Activated naive CD8-positive, alpha-beta T cell treated with anti-CD3 and anti-CD28 coated beads, Interleukin-2, amount 10 ng/mL, durations not matched to agents 7 days and 5 days (primary cell): ENCODE measurements at places on chromosomes 6 and 20. TPM values are rescaled to one million over a fixed set of nuclear protein-coding genes. Genes with fewer than 3 reads are reported as not detected.

DNA sequence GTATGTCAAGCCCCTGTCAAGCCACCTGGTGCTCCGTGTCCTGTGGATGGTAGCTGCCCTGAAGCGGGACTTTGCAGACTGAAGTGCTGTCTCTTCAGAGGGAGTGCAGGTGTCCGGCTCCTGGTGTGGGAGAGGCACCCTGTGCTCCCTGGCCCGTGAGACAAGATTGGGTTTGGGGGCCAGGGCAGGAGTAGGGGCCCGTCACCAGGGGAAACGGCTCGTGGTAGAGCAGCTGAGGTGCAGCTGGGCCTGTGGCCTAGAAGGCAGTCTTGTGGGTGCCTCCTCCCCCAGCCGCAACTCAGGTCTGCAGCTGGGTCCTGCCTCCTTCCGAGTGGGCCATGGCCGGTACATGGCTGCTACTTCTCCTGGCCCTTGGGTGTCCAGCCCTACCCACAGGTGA, at the start of gene PTCRA:
Gene PTCRA, plus strand, starts transcription at position 322 of the 400 bp plus-strand sequence. Its CDS starts 17 bp downstream, at position 339.
- peaks cover 3% of the 10 kb centered on the region for H3K4me1 ChIP-seq
- H3K4me3 ChIP-seq, result no peak within 1 kb of the TSS
- H3K27ac ChIP-seq, result no peak within 1 kb of the TSS
- no peaks in the 10 kb centered on the region for H3K36me3 ChIP-seq
- DNase-seq, result no peak

DNA sequence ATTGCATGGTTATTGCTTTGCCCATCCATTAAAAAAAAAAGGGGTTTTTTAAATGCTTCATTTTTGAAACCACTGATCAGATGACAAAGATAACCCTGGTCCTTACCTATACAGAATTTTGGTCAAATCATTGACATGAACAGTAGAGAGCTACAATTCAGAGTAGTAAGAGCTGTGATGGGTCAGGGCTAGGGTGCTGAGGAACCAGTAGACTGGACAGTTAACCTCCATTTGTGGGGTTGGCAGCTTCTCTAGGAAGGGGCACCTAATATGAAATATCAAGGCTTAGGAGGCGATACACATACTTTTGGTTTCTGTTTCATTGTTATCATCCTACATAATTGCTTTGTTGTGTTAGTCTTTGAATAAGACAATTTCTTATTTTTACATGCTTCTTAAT, 55.1 kb downstream of the ORC3 start:
- peaks cover 15% of the 10 kb centered on the region for H3K4me1 ChIP-seq
- peak overlapping the region; percentile 76 for H3K4me3 ChIP-seq
- peak overlapping the region; percentile 79 for H3K27ac ChIP-seq
- H3K36me3 ChIP-seq, result peaks cover 10% of the 10 kb centered on the region
- no peak for DNase-seq

DNA sequence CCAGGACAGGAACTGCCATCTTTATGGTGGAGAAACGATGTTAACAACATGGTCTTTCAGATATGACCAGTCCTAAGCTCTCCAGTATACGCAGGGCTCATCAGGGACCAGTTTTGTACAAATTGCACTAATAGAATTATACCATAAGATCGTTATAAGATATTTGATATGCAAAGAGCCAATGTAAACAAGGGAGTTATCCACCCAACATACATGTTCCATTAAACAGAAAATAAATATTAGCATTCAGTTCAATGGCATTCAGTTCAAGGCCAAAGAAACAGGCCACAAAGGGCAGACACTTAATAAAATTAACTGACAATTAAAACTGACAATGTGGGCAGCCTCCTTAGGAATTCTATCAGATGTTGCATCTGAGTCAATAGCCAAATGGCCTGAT, 2.6 kb downstream of the GFOD1 start:
- peaks cover 8% of the 10 kb centered on the region for H3K36me3 ChIP-seq
- peaks cover 7% of the 10 kb centered on the region for H3K27me3 ChIP-seq
- no peak for DNase-seq
- peaks cover 54% of the 10 kb centered on the region for H3K4me1 ChIP-seq
- H3K4me3 ChIP-seq, result peak overlapping the region; percentile 88

- no peak for DNase-seq
- H3K4me3 ChIP-seq, result peak overlapping the region; percentile 58
- H3K36me3 ChIP-seq, result no peaks in the 10 kb centered on the region
- H3K27me3 ChIP-seq, result peaks cover 3% of the 10 kb centered on the region
Measured at GRCh38 chr6:157760589-157761330, 62.3 kb upstream of the SNX9 start.

GRCh38 chr6:137025786-137026730, 18.7 kb downstream of the IL20RA start:
- H3K4me1 ChIP-seq, result peaks cover 2% of the 10 kb centered on the region
- no peak overlapping the region for H3K27ac ChIP-seq
- no peak overlapping the region for H3K4me3 ChIP-seq
- H3K27me3 ChIP-seq, result peaks cover 79% of the 10 kb centered on the region
- DNase-seq, result no peak

- no peaks in the 10 kb centered on the region for H3K27me3 ChIP-seq
- no peak for DNase-seq
- H3K4me1 ChIP-seq, result no peaks in the 10 kb centered on the region
Measured at GRCh38 chr6:91781946-91782345, 1195.1 kb upstream of the MAP3K7 start.

DNA sequence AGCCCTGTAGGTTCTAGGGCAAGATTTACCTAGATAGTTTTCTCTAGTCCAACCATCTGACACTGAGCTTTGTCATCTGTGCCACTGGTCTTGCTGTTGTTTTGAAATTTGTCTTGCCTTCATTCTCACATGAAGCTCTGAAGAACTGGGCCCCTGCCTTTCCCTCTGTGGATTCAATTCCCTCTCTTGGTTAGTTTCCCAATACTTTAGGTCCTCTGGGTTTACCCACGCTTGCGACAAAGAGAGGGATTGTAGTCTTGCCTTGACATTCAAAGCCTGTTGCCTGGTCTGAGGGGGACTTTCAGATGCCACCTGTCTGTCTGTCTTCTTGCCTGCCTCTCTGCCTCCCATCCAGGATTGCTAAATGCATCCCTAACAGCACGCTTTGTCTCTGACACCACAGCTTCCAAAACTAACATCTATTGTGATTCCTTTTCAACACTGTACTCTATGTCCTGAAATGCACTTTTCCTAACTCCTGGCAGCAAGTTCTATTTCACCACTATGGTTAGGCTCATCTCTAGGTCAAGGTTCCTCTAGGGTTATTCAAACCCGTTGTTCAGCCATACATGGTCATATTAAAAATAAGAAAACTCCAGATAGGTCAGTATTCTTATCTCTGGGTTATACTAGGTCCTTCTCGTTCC, 25.5 kb upstream of the MANEA start:
- H3K36me3 ChIP-seq, result peaks cover 6% of the 10 kb centered on the region
- no peaks in the 10 kb centered on the region for H3K4me1 ChIP-seq
- no peak for DNase-seq
- no peak overlapping the region for H3K4me3 ChIP-seq
- H3K27me3 ChIP-seq, result no peaks in the 10 kb centered on the region

DNA sequence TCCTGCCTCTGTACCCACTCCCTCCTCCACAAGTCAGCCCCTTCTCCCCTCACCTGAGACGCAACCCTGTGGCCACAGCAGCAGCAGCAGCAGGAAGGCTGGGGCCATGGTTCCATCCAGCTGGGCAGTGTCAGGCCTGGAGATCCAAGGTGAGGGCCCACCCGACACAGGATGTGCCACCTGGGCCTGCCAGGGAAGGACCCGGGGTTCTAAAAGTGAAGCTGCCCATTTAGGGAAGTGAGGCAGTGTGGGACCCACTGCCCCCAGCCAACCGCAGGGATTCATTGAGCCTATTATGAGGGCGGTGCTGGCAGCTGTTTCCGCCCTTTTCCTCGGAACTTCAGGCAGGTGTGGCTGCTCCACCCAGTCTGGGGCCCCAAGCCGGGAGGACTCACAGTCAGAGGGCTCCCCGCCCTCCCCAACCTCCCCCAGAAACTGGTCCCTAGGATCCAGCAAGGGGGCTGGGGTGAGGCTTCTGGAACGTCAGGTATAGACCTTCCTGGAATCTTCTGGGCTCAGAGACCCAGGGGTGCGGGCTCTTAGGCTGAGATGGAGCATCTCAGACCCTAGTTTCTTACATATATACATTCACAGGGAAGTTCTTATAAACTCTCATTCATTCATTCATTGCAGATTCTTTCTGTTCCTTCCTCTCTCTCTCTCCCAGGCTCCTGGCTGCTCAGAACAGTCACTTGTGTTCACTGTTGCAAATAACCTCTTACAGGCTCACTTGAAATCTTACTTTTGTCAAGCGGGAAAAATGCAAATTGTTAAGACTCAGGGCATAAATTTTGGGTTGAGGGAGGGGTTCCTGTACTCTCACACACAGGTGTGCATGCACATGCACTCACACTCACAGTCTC, at the start of gene TREML2:
Gene TREML2, minus strand, starts transcription at position 249 of the 863 bp plus-strand sequence. Its CDS starts 141 bp downstream, at position 108.
- no peaks in the 10 kb centered on the region for H3K27me3 ChIP-seq
- H3K4me3 ChIP-seq, result peak within 1 kb of the TSS; percentile 90
- peak within 1 kb of the TSS; percentile 100 for H3K27ac ChIP-seq
- peaks cover 50% of the 10 kb centered on the region for H3K4me1 ChIP-seq

GRCh38 chr6:12490904-12491571, 200.9 kb downstream of the EDN1 start:
- no peak for DNase-seq
- H3K27ac ChIP-seq, result no peak overlapping the region
- no peaks in the 10 kb centered on the region for H3K4me1 ChIP-seq

DNA sequence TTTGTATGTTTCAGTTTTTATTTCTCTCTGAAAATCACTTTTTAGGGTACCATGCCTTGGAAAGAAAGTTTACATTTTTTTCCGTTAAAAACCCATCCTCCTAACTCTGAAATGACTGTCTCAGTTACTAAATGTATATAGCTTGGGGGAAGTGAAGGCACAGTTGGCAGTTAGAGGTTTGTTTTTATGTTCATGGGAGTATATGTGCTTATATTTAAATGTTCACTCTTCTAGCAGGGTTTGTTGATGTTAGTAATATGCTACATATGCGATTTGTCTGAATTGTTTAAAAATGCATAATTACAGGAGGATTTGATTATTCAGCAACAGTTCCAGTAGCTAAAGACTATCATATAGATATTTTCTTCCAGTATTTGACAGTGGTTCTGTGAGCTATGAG, 31.1 kb downstream of the CDKAL1 start:
- no peak overlapping the region for H3K27ac ChIP-seq
- no peaks in the 10 kb centered on the region for H3K27me3 ChIP-seq
- no peak overlapping the region for H3K4me3 ChIP-seq
- H3K36me3 ChIP-seq, result peaks cover 12% of the 10 kb centered on the region
- no peak for DNase-seq

DNA sequence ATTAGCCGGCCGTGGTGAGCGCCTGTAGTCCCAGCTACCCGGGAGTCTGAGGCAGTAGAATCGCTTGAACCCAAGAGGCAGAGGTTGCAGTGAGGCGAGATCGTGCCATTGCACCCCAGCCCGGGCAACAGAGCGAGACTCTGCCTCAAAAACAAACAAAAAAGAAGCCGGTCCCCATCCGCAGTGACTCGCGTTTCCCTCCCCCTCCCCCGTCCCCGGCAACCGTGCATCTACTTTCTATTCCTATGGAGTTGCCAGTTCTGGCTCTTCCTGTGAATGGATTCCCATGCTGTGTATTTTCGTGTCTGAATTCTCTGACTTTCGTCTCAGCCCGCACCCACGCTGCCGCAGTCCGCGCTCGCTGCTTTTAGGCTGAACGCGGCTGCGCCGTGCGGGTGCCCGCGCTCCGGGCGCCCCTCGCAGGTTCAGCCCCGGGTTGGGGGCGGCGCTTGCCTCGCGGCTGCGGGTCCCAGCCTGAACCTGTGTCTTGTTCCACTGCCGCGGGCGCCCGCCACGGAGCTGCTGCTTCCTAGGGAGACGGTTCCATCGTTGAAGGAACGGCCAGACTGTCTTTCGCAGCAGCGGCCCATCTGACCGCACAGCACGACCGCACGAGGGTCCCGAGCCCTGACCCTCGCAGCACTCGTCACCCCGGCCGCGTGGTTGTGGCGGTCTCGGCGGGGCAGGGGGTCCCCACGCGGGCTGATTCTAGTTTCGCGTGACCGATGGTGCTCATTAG, 1.1 kb upstream of the MRGBP start:
- peaks cover 10% of the 10 kb centered on the region for H3K36me3 ChIP-seq
- H3K27ac ChIP-seq, result peak overlapping the region; percentile 97
- peaks cover 15% of the 10 kb centered on the region for H3K4me1 ChIP-seq
- H3K4me3 ChIP-seq, result peak overlapping the region; percentile 88
- DNase-seq, result peak; percentile 83

- no peak overlapping the region for H3K4me3 ChIP-seq
- DNase-seq, result no peak
- peaks cover 76% of the 10 kb centered on the region for H3K4me1 ChIP-seq
- H3K27me3 ChIP-seq, result no peaks in the 10 kb centered on the region
- H3K36me3 ChIP-seq, result peaks cover 17% of the 10 kb centered on the region
- H3K27ac ChIP-seq, result peak overlapping the region; percentile 30
Measured at GRCh38 chr6:53310771-53311585, 37.8 kb downstream of the ELOVL5 start.

GRCh38 chr6:7484666-7485065, 56.8 kb upstream of the DSP start:
- no peaks in the 10 kb centered on the region for H3K4me1 ChIP-seq
- no peak for DNase-seq
- H3K27me3 ChIP-seq, result peaks cover 12% of the 10 kb centered on the region
- H3K4me3 ChIP-seq, result no peak overlapping the region

GRCh38 chr6:1640476-1640875, 30.8 kb downstream of the FOXC1 start:
- H3K4me1 ChIP-seq, result no peaks in the 10 kb centered on the region
- H3K27me3 ChIP-seq, result no peaks in the 10 kb centered on the region
- no peak overlapping the region for H3K4me3 ChIP-seq
- no peak for DNase-seq
- no peaks in the 10 kb centered on the region for H3K36me3 ChIP-seq

GRCh38 chr6:13411484-13411883, 75.9 kb downstream of the GFOD1 start:
- peaks cover 6% of the 10 kb centered on the region for H3K4me1 ChIP-seq
- H3K4me3 ChIP-seq, result no peak overlapping the region
- H3K27ac ChIP-seq, result no peak overlapping the region
- peaks cover 5% of the 10 kb centered on the region for H3K36me3 ChIP-seq
- no peak for DNase-seq
- no peaks in the 10 kb centered on the region for H3K27me3 ChIP-seq

Gene SLC4A11
- total RNA-seq, result 2.4 TPM

Gene PTCRA
- total RNA-seq, result not detected

Gene MACROD2
- not detected for total RNA-seq

Gene LZTS3
- 2.5 TPM for total RNA-seq

Gene PNLDC1
- total RNA-seq, result 0.96 TPM

Gene ROS1
- not detected for total RNA-seq

Gene BFSP1
- 0.17 TPM for total RNA-seq

Gene MTFR2
- 16.9 TPM for total RNA-seq
